OCI-M1 (cell line): ENCODE measurements at places on chromosomes 11 and 22.

- DNase-seq, result no peak
These were observed 115.6 kb upstream of the B3GAT1 start for GRCh38 chr11:134527382-134528243.

GRCh38 chr11:119121811-119122124, 388 bp downstream of the HINFP start:
- peak; percentile 63 for DNase-seq

DNA sequence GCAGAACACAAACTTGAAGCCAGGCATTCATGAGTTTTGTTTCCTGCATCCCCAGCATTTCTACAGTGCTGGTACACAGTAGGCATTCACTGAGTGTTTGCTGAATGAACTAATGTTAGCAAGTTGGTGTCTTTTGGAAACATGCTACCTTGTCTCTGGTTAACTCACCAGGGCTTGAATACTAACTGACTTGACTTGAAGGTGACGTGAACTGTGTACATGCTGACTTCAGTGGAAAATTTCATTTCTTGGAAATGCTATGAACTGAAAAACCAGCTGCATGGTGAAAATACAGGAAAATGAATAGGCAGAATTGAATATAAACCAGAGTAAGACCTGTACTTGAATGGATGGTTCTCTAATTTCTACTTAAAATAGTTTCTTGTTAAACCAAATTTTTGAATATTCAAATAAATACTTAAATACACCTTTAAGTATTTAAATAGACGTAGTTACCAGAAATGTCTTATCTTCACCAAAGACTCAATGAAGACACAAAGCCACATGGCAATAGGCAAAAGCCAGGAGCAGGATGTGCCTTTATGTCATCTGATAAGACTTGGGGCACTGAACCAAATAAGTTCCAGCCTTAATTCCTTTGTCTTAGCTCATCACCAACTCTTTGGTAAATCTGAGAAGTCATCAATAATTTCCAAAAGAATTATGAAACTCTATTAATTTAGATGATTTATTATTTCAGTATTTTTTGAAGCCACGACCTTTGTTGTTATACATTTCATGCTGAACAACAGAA, 39.7 kb upstream of the POU2AF2 start:
- DNase-seq, result peak; percentile 63

GRCh38 chr11:32448232-32448631, 12.9 kb upstream of the WT1 start:
- peak; percentile 92 for DNase-seq

DNA sequence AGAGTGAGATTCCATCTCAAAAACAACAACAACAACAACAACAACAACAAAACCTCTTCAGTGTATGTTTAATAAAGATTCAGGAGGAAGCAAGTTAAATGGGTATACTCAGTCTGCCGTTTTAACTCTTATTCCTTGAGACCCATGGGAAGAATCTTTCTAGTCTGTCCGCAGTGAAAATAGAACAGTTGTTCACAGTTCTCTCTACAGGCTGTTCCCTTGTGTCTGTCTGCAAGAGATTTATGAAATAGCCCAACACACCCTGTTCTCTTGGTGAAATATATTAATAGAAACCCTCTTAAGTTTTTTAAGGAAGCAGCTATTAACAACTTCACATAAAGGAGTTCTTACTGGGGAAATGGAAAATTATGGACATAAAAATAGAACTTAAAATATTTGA, 682.2 kb upstream of the RAG2 start:
- DNase-seq, result no peak

DNA sequence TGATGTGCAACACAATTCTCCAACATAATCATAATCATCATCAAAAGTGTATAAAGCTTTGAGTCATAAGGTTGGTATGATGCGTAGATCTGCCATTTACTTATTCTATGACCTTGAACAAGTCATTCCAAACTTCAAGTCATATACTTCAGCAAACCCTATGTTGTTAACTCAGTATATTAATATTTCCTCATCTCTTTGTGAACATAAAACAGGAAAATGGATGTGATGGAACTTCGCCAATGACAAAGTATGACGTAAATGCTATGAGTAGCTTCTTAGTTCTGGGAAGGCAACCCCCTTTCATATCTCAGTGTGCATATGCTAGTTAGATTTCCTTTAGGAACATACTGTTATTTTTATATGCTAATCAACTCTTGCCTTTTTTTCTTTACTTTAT, 102.7 kb upstream of the ANO3 start:
- no peak for DNase-seq

- no peak for DNase-seq
These were observed 247.0 kb upstream of the SORL1-AS1 start for GRCh38 chr11:121699801-121700200.

DNA sequence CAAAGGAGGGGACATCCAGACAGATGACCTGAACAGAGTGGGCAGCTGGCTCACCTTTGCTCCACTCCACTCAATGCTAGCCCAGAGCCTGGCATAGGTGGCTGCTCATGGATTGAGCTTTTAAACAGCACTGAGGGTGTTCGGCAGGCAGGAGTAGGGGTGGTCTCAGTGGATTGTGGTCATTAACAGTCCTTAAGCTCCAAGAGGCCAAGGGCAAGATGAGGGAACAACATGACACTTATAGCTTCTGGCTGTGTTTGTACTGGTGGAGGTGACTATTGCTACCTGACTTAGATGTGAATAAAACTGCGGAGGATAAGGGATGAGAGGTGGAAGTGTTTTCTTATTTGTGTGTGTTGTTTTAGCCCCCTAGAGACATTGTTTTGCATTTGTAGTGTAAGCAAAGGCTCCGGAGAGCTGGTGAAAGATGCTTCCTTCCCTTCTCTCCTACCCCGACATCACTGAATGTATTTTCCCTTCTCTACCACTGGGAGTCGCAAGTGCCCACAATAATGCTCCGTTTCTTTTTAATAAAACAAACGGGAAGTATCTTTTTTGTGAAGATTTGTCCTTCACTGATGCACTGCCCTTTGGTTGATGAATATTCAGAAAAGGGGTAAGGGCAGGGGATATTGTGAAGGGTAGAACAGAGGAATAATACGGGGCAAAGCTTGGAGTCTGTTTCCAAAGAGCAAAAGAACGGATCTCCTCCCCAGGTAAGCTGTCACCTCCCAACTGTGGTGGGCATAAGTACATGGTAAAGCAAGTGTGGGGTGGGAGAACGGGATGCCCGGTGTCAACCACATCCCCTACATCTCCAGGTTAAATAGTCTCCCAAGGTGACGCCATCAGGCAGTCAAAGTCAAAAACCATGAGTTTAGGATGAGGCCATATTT, 27.5 kb upstream of the MTNR1B start:
- DNase-seq, result peak; percentile 64

DNA sequence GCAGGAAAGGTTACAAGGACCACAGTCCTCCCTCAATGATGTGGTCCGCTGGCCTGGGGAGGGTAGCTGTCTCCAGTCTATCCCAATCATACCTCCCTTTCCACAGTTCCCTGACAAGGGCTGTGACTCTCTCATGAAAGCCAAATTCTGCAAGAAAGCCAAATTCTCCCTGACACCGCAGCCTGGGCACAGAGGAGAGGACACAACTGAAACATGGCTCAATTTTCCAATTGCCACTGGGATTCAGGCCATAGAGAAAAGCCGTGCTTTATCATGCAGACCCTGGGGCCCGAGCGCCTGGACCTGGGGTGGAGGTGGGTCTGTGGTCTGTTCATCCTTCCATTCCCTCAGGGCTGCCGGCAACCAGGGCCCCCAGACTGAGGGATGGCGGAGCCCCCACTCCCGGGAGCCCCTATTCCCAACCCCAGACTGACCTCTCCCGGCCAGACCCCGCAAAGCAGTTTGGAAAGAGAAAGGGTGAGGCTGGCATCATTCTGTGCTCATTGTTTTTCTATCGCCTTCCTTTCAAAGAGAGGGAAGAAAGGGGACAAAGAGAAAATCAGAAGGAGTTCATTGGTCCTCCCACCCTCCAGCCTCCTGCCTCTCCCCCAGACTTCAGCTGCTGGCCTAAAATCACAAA, 239.5 kb downstream of the BUD13 start:
- DNase-seq, result no peak

DNA sequence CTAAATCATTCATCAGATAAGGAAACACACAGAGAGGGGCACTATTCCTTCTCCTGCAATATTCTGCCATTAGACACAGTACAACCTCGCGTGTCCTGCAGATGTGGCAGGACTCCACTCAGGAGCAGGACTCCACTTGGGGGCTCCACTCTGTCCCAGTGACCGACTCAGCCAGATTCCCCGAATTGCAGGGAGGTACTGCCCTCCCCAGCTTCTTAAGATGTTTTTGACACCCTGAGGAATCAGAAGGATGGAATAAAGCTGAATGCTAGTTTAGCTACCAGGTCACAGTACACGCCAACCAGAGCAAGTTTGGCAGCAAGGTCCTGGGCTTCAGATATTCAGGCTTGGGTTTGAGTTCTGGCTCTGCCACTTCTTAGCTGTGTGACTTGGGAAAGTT, 99.3 kb upstream of the USP47 start:
- DNase-seq, result no peak

- DNase-seq, result no peak
These were observed 51.0 kb upstream of the SC5D start for GRCh38 chr11:121241343-121242211.

GRCh38 chr22:24160546-24160945, 20.7 kb upstream of the SUSD2 start:
- no peak for DNase-seq

DNA sequence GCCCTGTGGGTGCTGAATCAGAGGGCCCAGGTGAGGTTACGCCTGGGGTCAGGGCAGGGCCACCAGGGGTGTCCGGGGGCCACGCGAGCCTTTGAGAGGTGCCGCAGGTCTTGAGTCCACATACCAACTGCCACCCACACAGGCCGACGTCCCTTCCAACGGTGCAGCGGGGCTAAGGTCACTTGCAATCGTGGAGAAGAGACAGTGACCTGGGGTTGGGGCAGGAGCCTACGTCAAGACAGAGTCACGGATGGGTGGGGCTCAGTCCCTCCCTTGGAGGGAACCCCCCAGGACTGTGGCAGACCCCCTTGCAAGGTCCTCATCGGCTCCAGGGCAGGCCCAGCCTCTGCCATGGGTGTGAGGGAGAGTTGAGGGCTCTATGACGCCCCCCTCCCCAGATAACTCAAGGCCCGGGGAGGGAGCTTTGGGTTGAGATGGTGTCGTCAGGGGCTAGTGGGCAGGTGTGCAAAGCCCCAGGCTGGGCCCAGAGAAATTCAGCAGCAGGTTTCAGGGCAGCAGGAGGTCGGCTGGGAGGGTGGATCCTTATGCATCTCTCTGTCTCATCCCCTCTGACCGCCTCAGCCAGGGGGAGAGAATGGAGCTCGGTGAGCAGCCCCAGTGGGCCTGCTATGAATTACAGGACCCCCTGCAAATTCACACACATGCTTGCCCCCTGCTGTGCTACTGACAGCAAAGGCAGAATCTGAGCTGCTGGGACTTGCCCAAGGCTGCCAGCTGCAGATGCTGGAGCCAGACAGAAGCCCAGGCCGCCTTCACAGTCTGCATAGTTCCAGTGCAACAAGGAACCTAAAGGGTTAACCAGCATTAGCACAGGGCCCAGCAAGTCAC, 60.0 kb downstream of the MYEOV start:
- no peak for DNase-seq

DNA sequence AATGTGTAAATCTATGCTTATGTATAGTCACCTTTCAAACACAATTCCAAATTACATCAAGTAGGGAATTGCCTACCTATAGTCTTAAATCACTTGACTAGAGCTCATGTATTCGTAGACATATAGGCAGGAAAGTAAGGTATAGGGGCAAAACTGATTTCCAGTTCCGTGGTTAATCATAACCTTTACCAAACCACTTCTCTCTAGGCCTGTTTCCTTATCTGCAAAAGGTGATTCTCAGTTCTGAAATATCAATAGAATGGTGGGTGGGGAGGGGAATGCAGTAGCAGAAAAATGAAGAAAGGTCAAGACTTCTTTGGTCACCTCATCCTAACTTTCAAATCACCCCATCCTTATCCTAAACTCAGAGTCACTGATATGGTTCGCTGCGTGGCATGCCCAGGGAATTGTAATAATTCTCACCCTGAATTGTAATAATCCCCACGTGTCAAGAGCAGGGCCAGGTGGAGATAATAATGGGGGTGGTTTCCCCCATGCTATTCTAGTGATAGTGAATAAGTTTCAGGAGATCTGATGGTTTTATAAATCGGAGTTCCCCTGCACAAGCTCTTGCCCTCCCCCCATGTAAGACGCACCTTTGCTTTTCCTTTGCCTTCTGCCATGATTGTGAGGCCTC, 1.9 kb upstream of the ANO5 start:
- DNase-seq, result no peak

- no peak for DNase-seq
These were observed 66.6 kb downstream of the RPL27A start for GRCh38 chr11:8749202-8749601.

DNA sequence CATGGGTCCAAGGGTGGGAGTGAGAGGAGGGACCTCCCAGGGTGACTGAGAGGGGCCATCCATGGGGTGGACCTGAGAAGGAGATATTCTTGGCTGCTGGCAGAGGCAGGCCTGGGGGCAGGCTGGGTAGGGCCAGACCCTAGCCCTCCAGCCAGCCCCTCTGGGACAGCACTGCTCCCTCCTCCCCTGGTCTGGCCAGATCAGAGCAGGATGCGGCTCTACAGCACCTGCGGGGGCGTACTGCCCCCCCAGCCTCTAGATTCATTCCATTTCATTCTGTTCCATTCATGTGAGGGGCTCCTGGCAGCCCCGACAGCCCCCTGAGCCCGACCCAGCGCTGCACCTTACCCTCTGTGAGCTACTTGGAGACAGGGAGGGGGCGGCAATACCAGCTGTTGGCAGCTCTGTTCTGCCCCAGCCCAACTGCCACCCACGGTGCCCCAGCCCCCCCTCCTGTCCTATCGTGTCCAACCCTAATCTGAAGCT, 34.3 kb upstream of the MYRF start:
- no peak for DNase-seq

- DNase-seq, result no peak
These were observed 23.6 kb upstream of the HSPA8 start for GRCh38 chr11:123085497-123085896.

- no peak for DNase-seq
These were observed 9.0 kb upstream of the TMEM121B start for GRCh38 chr22:17130199-17130598.

GRCh38 chr11:121596195-121597155, 143.7 kb upstream of the SORL1-AS1 start:
- DNase-seq, result no peak

DNA sequence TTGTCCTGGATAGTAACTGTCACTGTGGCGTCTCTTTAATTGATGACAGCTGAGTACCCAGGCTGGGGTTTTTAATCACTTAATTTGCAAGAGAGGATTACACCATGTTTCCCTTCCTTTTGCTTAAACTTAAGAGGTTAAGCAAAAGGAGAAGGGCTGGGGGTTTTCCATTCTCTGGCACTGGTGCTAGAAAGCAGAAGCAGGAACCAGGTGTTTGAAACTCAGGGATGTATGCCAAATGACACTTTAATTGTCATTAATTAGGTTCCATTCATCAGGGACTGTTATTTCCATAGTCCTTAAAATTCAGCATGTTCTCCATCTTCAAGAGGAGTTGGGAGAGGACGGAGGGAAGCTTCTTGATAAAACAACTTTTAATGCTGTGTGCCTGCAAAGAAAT, 746.2 kb downstream of the NELL1 start:
- DNase-seq, result no peak

DNA sequence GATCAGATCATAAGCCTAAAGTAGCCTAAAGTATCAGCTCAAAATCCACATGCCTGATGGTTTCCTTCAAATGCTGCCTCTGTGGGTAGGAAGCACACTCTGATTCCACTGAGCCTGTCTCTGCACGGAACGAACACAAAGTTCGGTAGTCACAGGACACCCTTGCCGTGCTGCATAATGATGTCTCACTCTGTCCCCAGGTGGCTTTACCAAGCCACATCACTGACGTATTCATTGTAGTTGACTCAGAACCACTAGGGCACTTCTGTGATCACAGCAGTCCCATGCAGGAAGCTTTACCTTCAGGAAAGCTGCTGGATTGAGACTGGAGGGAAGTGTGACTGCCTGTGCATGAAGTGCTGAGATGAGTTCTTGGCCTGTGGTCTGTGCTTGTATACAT, 147.7 kb downstream of the ATXN10 start:
- DNase-seq, result no peak
